ACHN (cell line): ENCODE measurements at places on chromosomes 1 and 21.

DNA sequence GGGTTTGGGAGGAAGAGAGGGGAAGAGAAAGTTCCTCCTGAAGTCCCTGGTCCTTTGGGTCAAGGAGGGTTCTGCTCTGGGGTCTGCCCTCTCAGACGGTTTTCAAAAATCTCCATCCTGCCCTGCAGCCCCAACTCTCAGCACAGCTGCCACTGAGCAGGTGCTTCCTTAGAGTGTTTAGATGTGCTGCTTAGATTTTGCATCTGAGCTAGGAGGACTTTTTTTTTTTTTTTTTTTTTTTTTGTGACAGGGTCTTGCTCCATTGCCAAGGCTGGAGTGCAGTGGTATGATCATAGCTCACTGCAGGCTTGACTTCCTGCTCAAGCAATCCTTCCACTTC lies 324.9 kb upstream of the POU3F1 start:
- DNase-seq: no peak

- DNase-seq: no peak
These were observed 158.5 kb downstream of the KCNJ6 start for GRCh38 chr21:37757606-37758376.

DNA sequence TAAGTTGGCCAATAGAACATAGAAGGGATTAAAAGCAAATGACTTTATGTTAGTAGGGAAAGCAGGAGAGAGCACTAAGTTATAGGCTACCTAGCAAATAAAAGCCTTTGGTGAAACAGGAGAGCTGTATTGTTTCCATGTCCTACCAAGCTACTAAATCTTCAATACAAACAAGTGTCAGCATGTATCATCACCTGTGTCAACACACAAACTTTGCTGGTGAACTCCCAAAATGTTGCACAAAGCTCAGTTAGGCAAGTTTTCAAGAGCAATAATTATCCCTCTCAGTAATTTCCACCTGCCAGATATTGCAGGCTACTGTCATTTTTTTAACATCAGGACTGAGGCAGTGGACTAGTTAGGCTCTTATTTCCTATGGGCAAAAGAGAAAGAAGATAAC lies 77.7 kb upstream of the ADAM30 start:
- DNase-seq: no peak

DNA sequence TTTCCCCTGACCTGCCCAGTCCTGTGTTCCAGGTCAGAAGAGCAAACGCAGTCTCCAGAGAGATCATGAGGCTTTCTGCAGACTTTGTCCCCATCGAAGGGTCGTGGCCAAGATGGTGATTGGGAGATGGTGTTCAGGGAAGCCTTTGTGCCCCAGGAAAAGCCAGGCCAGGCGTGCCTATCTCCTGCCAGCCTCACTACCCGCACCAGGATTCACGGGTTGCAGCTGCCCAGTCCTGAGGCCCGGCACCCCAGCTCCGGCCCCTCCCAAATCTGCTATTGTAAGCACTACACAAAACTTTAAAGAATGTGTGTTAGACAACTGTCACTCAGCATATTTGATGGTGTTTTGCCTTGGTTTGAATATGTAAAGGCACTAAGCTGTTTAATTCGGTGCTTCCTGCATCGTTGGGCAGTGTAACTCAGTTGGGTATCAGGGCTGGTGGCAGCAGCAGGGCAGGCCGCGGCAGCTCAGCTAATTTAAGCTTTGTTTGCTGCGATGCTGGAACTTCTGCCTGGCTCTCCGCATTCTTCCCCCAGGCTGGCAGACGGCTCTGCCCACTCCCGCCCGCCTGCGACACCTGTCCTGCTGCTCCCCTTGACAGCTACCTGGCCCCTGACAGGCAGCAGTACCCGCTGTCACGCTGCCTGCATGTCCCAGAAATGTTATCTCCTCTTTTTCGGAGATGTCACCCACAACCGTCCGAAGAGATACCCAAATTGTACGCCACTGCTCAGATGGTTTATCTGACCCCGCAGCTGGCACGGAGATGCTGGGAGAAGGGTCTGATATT lies 209.0 kb upstream of the VAMP3 start:
- no peak for DNase-seq

DNA sequence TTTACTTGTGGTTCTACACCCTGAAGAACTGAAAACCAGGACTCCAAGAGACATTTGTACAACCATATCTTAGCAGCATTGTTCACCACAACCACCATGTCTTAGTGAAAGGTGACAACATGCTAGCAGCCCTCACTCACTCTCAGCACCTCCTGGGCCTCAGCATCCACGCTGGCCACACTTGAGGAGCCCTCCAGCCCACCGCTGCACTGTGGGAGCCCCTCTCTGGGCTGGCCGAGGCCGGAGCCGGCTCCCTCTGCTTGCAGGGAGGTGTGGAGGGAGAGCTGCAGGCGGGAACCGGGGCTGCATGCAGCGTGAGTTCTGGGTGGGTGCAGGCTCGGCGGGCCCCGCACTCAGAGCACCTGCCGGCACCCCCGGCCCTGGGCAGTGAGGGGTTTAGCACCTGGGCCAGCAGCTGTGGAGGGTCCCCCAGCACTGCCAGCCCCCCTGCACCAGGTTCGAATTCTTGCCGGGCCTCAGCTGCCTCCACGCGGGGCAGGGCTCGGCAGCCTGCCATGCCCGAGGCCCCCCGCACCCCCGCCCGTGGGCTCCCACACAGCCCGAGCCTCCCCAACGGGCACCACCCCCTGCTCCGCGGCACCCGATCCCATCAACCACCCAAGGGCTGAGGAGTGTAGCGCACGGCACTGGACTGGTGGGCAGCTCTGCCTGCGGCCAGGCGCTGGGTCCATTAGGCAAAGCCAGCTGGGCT lies 9.2 kb downstream of the C1orf159 start:
- no peak for DNase-seq

DNA sequence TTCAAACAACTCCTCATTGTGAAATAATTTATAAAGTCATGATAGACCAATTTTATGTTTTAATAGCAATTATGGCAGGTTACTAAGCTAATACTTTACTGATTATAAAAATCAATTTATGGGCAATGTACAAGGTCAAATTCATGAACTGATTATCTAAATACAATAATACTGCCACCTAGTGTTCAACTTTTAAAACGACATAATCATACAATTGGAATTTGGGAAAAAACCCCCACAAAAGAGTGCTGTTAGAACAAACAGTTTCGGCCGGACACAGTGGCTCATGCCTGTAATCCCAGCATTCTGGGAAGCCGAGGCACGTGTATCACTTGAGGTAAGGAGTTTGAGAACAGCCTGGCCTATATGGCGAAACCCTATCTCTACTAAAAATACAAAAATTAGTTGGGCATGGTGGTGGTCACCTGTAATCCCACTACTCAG lies 14.0 kb downstream of the GTF2B start:
- DNase-seq: peak; percentile 30

DNA sequence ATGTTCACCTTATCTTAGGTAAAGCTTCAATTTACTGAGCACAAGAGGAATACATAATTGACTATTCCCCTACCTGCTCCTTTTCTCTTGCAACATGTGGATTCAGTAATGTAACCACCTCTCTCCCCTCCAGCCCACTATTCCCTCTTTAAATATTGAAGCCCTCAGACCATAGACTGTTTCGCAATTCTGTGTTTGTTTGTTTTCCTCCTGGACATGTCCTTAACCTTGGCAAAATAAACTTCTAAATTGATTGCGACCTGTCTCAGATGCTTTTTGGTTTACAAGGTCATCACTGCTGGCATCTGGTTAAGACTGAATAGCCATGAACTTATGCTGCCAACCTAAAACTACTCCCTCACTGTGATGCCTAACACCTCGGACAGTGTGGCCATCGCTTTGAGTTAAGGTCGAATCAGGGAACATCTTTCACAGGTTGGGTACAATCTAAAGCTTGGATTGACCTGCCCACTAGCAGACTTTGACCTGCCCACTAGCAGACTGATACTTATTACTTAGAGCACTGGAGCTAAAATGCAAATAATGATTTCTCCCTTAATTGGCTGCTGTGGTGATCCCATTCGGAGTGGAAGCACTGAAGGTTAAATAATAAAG lies 10.2 kb upstream of the CDC42BPA start:
- DNase-seq: no peak

- no peak for DNase-seq
These were observed at the start of gene RIPPLY3 for GRCh38 chr21:37006486-37007291. RIPPLY3 (plus strand) TSS chr21:37006702; CDS start chr21:37006773, 71 bp downstream.

- DNase-seq: peak; percentile 59
These were observed 106.0 kb downstream of the SLC45A1 start for GRCh38 chr1:8423692-8424538.

GRCh38 chr1:178818416-178818815 lies 52.5 kb downstream of the ANGPTL1 start:
- no peak for DNase-seq

GRCh38 chr1:228802386-228803220 lies 67.3 kb downstream of the RHOU start:
- DNase-seq: no peak

DNA sequence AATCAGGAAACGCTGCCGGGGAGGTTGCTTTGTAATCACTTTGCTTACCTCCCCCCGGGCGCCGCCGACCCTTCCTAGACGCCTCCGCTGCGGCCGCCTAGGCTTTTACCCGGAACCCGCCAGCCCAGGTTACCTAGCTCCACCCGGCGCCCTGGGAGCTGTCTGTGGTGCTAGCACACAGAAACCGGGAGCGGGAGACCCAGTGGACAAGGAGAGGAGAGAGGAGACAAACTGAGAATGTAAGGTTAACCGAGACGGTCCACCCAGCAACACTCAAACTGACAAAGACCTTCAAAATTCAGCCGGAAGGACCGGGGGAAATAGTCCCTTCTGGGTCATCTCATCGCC lies 9.8 kb downstream of the BARHL2 start:
- peak; percentile 50 for DNase-seq

DNA sequence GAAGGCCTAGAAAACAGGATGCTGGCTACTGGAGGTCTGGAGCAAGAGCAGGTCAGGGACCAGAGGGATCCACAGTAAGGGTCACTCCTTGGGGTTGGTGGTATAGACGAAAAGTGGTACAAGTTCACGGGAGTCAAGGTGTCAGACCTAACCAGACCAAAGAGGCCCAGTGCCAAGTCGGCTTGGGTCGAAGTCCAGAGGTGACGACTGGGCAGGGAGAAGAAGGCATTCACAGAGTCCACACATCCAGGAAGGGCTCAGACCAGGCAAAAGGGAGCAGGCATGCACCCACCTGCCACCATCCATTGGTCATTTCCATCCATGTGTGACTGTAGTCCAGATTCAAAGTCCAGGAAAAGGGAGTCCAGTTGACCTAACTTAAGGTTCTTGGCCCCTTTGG lies 27.1 kb upstream of the SYT6 start:
- no peak for DNase-seq

DNA sequence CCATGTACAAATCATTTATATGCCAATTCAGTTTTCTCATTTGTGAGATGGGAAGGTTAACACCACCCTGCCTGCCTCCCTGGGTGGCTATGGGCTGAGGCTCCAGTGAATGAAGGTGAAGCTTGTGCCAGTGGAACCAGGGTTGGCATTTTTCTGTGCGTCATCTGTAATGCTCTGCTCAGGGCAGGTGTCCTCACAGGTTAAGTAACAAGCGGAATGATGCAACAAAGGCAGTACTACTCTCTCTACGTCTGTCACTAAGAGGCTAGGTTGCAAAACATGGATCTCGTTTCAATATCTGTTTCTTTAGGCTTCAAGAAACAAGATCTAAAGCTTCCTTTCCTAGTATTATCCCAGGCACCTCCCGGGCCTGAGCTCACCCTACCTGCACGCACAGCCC lies 67.0 kb upstream of the ZNF648 start:
- no peak for DNase-seq

DNA sequence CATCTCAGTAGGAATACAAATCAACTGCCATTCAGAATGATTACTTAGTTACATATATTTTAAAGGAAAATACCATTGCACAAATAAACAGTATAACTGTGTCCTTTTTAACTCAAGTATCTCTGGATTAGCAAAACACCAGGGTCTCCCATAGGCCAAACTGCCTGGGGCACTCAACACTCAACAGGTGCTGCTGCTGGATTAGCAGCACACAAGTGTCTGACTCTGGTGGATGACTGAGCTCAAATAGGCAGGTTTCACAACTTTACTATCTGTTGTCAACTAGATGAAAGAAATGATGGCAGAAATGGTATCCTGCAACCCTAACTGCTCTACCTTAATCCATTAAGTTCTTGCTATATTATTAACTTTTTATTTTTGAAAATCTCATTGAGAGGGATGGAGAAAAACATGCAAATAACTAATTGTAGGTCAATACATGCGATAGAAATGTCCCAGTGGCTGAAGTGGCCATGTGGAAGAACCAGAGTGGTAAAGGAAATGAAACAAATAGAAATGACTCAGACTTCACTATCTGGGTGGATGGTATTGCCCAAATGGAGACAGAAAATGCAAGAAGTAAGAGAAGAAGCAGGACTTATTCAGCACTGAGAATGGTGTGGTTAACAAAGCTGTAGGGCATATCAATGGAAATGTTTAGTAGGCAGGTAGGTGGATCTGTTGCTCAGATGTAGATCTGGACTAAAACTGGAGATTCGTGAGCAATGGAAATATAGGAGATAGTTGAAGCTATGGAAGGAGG lies 90.8 kb upstream of the CCDC190 start:
- DNase-seq: no peak

DNA sequence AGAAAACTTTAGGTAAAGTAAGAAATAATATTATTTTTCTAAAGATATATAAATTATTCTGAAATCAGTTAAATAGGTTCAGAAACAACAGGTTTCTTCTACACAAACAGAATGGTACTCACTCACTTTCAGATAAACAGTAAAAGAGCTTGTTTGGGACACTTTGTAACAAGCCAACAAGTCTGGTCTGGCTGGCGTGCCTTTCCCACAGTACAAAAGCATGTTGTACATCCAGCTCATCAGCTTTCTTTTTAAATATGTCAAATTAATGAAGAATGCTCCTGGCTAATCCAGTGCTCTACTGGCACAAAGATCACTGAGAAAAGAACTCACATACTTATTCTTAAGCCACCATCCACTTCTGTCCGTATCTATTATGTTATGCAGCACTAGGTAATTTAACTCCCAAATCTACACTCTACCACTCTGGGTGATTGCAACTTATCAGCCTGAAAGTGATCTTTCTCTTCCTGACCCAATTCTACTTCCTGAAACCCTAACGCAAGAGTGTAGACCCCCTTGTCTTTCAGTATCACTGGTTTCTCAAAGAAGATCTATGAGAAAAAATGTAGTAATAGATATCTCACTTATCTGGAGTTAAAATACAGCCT lies 32.6 kb downstream of the TRIT1 start:
- no peak for DNase-seq

DNA sequence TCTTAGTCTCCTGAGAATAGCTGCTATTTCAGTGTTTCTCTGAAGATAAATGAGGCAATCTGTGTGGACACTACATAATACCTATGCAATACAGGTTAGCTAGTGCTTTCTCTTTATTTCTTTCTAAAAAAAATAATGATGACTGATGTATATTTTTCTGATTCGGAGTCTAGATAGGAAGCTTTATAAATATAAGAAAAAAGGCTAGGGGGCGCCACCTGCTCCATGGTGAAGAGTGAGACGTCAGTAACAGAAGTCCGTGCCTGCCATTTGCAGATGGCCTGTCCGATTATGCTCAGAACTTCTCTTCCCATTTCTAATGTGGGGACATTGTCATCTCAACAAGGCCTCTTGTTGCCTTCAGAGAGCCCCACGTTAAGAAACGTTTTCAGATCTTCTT lies 26.4 kb downstream of the QSOX1 start:
- peak; percentile 47 for DNase-seq

GRCh38 chr1:69524015-69524414 lies 43.7 kb upstream of the LRRC7 start:
- no peak for DNase-seq

GRCh38 chr1:178101654-178102053 lies 7.8 kb downstream of the RASAL2 start:
- peak; percentile 30 for DNase-seq

GRCh38 chr1:204846546-204846945 lies 24.1 kb upstream of the NFASC start:
- no peak for DNase-seq
